ENCODE measurements at places on chromosomes 2 and 18. TPM values are rescaled to one million over a fixed set of nuclear protein-coding genes. Genes with fewer than 3 reads are reported as not detected.

GRCh38 chr2:236244256-236244655 is 19.9 kb downstream of the ASB18 start:
- no peaks in the 10 kb centered on the region for H3K36me3 ChIP-seq
- no peak overlapping the region for H3K27ac ChIP-seq
- H3K27me3 ChIP-seq: peaks cover 66% of the 10 kb centered on the region
- peaks cover 8% of the 10 kb centered on the region for H3K4me1 ChIP-seq

- H3K36me3 ChIP-seq: peaks cover 41% of the 10 kb centered on the region
- peaks cover 23% of the 10 kb centered on the region for H3K4me1 ChIP-seq
- no peak overlapping the region for H3K4me3 ChIP-seq
- peak; percentile 56 for DNase-seq
These were observed 34.9 kb downstream of the FEZ2 start for GRCh38 chr2:36562973-36563532.

GRCh38 chr2:136932700-136933099 is 167.4 kb downstream of the THSD7B start:
- no peak overlapping the region for H3K4me3 ChIP-seq
- no peaks in the 10 kb centered on the region for H3K4me1 ChIP-seq
- no peaks in the 10 kb centered on the region for H3K27me3 ChIP-seq
- no peaks in the 10 kb centered on the region for H3K36me3 ChIP-seq
- H3K27ac ChIP-seq: no peak overlapping the region

GRCh38 chr18:13726972-13727331 is 479 bp downstream of the RNMT start:
- peak overlapping the region; percentile 91 for H3K27ac ChIP-seq
- peak; percentile 43 for DNase-seq
- H3K27me3 ChIP-seq: no peaks in the 10 kb centered on the region
- H3K4me3 ChIP-seq: peak overlapping the region; percentile 85
- peaks cover 60% of the 10 kb centered on the region for H3K4me1 ChIP-seq

GRCh38 chr2:191593622-191594385 is 84.1 kb upstream of the NABP1 start:
- H3K4me1 ChIP-seq: no peaks in the 10 kb centered on the region
- H3K36me3 ChIP-seq: no peaks in the 10 kb centered on the region
- peaks cover 4% of the 10 kb centered on the region for H3K27me3 ChIP-seq
- no peak overlapping the region for H3K27ac ChIP-seq

DNA sequence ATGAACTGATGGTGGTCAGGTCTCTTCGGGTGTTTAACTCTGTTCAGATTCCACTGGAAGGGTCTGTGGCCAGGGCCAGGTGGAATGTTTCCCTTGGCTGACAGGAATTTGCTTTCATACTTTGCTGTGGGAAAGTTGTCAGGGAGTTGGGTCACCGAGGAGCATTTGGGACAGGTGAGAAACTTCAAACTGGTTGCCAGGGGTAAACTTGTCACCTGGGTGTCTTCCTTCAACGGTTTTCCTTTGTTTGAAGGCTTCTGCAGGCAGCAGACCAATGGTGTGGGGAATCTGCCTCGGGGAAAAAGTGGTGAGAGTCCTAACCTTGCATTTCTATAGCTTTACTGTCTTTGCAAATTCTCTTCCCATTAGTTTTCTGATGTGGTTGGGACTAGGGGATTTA is 92.2 kb downstream of the TGFA start:
- no peak overlapping the region for H3K4me3 ChIP-seq
- no peak for DNase-seq
- H3K4me1 ChIP-seq: peaks cover 26% of the 10 kb centered on the region
- no peaks in the 10 kb centered on the region for H3K27me3 ChIP-seq
- no peak overlapping the region for H3K27ac ChIP-seq
- H3K36me3 ChIP-seq: no peaks in the 10 kb centered on the region

GRCh38 chr2:228283491-228284171 is 102.1 kb upstream of the SPHKAP start:
- H3K27ac ChIP-seq: no peak overlapping the region
- H3K4me3 ChIP-seq: no peak overlapping the region
- H3K4me1 ChIP-seq: no peaks in the 10 kb centered on the region
- H3K36me3 ChIP-seq: no peaks in the 10 kb centered on the region
- H3K27me3 ChIP-seq: no peaks in the 10 kb centered on the region

GRCh38 chr18:79736846-79737245 is 57.2 kb downstream of the CTDP1 start:
- H3K4me1 ChIP-seq: no peaks in the 10 kb centered on the region
- H3K27me3 ChIP-seq: no peaks in the 10 kb centered on the region
- no peak overlapping the region for H3K4me3 ChIP-seq
- H3K36me3 ChIP-seq: peaks cover 59% of the 10 kb centered on the region
- no peak overlapping the region for H3K27ac ChIP-seq
- no peak for DNase-seq

GRCh38 chr18:32896776-32897547 is 124.1 kb upstream of the KLHL14 start:
- no peak overlapping the region for H3K27ac ChIP-seq
- no peak for DNase-seq
- H3K4me3 ChIP-seq: no peak overlapping the region
- H3K27me3 ChIP-seq: no peaks in the 10 kb centered on the region
- peaks cover 3% of the 10 kb centered on the region for H3K4me1 ChIP-seq

- no peak for DNase-seq
- no peaks in the 10 kb centered on the region for H3K36me3 ChIP-seq
- H3K4me1 ChIP-seq: peaks cover 9% of the 10 kb centered on the region
- H3K27me3 ChIP-seq: no peaks in the 10 kb centered on the region
These were observed 20.0 kb downstream of the SETBP1 start for GRCh38 chr18:44700652-44701051.

GRCh38 chr2:86794861-86795260 is 4.1 kb upstream of the CD8A start:
- H3K4me1 ChIP-seq: peaks cover 9% of the 10 kb centered on the region
- peaks cover 44% of the 10 kb centered on the region for H3K27me3 ChIP-seq
- no peak overlapping the region for H3K4me3 ChIP-seq
- H3K27ac ChIP-seq: no peak overlapping the region

DNA sequence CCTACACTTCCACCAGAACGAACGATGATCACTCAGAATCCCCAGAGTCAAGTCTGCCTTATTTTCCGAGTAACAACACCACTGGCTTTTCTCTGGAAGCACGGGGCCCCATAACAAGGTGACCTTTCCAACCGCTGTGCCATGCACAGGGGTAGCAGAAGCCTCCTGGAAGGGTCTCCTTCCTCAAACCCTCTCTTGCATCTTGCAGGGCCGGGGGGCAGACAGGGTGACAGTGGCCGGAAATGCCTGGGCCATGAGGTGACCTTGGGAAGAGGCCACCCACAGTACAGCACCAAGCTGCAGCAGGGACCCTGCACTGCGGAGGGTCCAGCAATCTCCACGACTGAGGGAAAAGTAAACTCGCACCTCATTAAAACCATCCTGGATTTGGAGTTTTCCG is 108.5 kb downstream of the PXDN start:
- no peaks in the 10 kb centered on the region for H3K4me1 ChIP-seq
- peaks cover 21% of the 10 kb centered on the region for H3K27me3 ChIP-seq
- no peak overlapping the region for H3K27ac ChIP-seq
- H3K36me3 ChIP-seq: no peaks in the 10 kb centered on the region

GRCh38 chr2:72605836-72606442 is 219.9 kb downstream of the EXOC6B start:
- no peaks in the 10 kb centered on the region for H3K27me3 ChIP-seq
- peak; percentile 17 for DNase-seq
- no peaks in the 10 kb centered on the region for H3K4me1 ChIP-seq
- H3K4me3 ChIP-seq: no peak overlapping the region
- H3K27ac ChIP-seq: no peak overlapping the region
- H3K36me3 ChIP-seq: no peaks in the 10 kb centered on the region

DNA sequence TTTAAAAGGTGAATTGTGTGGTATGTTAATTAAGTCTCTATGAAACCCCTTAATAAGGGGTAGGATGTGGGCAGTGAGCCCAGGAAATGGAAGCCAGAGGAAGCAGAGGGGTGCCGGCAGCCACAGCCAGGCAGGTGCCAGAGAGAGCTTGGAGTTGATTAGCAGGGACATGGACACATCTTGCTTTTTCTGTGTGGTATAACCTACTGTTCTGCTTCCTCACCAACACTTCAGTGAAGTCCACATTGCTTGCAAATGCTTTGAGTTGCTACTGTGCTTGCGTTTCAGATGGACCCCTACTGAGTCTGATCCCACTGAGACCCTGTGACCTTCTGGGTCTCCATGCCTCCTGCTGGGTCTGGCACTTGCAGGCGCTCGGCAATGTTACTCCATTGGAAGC is 30.3 kb upstream of the ARHGEF4 start:
- H3K27ac ChIP-seq: no peak overlapping the region
- H3K36me3 ChIP-seq: no peaks in the 10 kb centered on the region
- no peak overlapping the region for H3K4me3 ChIP-seq
- peaks cover 15% of the 10 kb centered on the region for H3K27me3 ChIP-seq
- no peak for DNase-seq

- no peaks in the 10 kb centered on the region for H3K36me3 ChIP-seq
- no peaks in the 10 kb centered on the region for H3K27me3 ChIP-seq
- peak overlapping the region; percentile 90 for H3K27ac ChIP-seq
- H3K4me3 ChIP-seq: no peak overlapping the region
- H3K4me1 ChIP-seq: peaks cover 95% of the 10 kb centered on the region
- DNase-seq: no peak
These were observed 184.7 kb upstream of the FN1 start for GRCh38 chr2:215620528-215620927.

- no peak overlapping the region for H3K27ac ChIP-seq
- H3K4me1 ChIP-seq: 0 out of 2 replicates have a peak, but pooled peaks cover 8% of the 10 kb centered on the region
- H3K36me3 ChIP-seq: no peaks in the 10 kb centered on the region
- H3K4me3 ChIP-seq: no peak overlapping the region
- H3K27me3 ChIP-seq: peaks cover 4% of the 10 kb centered on the region
These were observed 104.4 kb downstream of the RGPD3 start for GRCh38 chr2:106363791-106364190.

The PLEKHH2 gene
- total RNA-seq: 1.1 TPM

The IL1F10 gene
- total RNA-seq: not detected

The SPC25 gene
- total RNA-seq: 26.5 TPM

The RNPEPL1 gene
- 13.0 TPM for total RNA-seq

The RIOK3 gene
- total RNA-seq: 39.6 TPM

The INSIG2 gene
- total RNA-seq: 54.6 TPM

The SIX2 gene
- not detected for total RNA-seq

The PFN4 gene
- not detected for total RNA-seq

The KIF5C gene
- total RNA-seq: 0.15 TPM

The FOXI3 gene
- not detected for total RNA-seq
